ENCODE measurements at places on chromosomes 2 and 18.

DNA sequence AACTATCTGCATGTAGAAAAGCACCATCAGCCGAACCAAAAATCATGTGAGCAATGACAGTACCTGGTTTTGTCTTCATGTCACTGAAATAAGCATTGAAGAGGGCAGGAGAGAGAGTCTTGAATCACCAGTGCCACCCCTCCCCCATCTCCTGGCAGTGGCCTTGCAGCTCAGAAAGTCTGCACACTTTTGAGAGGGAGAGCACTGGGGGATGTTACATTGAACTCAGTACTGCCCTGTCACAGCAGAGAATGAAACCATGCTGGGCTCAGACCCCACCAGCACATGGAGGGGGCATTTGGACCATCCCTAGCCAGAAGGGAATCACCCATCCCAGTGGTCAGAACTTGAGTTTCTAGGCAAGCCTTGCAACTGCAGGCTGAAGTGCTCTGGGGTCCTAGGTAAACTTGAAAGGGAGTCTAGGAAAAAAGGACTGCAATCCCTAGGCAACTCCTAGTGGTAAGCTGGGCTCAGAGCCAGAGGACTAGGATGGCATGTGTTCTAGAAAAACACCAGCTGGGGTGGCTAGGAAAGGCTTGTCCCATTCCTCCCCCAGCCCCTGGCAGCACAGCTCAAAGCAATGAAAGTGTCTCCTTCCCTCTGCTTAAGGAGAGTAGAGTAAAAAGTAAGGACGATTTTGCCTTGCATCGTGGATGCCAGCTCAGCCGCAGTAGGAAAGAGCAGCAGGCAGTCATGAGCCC lies 259.9 kb upstream of the MYT1L start:
- no peak for DNase-seq

GRCh38 chr18:13577091-13577697 lies 149.2 kb downstream of the FAM210A start:
- DNase-seq = no peak

DNA sequence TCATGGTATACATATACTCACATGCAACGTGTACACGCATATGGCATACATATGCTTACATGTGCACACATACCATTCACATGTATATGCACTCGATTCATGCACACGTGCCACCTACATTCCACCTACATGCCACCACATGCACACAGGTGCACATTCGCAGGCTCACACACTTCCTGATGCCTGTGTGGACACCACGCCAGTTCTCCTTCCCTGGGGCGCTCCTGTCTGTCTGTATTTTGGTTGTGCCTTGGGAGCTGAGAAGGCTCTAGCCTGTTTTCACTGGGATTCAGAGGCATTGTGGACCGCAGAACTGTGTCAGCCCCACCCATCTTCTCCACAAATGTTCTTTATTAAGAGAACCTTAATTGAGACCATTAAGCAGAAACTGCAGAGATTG lies 96.6 kb upstream of the CTDP1 start:
- DNase-seq = no peak

DNA sequence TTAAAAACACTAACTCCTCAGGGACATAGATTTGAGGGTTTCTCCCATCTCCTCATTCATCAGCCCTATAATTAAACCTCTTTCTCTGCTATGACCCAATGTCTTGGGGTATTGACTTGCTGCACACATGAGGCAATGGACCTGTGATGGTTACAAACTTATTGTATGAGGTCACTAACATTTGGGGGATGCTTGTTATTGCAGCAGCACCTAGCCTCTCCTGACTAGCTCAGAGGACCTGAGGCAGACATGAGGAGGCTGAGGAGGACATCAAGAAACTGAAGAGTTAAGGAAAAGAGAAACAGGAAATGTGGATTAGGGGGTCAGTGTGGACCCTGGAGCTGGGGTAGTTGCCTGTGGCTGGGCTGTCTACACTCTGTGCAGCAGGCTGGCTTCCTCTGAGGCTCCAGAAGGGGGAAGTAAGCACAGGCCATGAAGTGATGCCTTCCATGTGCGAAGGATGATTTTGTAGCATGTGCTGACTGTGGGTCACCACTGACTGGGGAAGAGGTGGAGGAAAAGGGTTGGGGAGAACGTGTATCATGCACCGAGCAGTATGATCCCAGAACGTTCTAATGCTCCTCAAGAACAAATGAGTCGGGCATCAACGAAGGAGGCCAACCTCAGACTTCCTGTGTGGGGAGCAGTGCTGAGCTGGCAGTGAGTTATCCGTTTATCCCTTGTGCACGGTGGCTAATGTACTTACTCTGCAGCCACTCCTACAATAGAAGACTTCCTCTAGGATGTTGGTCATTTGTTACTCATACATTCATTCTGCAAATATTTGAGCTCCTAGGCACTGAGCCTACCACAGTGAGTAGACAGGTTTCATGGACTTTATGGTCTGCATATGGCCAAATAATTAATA lies 42.1 kb upstream of the RFX8 start:
- DNase-seq = no peak

- no peak for DNase-seq
These were observed 207.1 kb upstream of the SLC14A2 start for GRCh38 chr18:45408218-45408617.

DNA sequence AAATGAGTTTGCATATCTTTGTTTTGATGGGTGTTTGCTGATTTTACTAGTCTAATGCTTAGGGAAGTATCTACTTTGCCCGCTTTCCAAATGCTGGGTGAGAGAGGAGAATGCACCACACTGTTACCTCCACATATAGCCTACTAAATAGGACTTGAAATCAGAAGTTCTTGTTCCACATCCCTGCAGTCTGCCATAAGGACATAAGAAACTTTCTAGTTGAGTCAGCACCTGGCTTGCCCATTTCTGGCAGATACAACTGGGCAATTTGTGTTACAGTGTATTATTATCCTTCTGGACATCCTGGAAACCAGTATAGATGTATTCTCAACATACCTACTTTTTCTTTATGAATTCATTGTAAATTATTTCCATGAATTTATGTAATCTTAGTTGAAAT lies 29.5 kb downstream of the ANXA4 start:
- no peak for DNase-seq

DNA sequence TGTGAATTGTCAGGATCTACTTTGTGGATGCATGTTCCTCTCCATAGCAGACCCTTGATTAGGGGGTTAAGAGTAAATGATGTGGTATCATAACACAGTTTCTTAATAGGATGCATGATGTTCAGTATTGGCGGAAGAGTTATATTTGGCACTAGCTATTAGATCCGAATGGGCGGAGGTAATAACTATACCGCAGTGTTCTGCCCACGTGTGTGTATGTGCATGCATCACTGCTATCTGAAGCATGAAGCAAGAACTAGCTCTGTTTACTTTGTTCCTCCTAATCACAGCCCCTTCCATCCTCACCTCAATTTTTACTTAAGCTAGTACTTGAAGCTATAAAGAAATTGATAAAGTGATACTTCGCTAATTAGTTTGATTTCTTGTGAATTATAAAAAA lies 159.6 kb upstream of the NOSTRIN start:
- no peak for DNase-seq

DNA sequence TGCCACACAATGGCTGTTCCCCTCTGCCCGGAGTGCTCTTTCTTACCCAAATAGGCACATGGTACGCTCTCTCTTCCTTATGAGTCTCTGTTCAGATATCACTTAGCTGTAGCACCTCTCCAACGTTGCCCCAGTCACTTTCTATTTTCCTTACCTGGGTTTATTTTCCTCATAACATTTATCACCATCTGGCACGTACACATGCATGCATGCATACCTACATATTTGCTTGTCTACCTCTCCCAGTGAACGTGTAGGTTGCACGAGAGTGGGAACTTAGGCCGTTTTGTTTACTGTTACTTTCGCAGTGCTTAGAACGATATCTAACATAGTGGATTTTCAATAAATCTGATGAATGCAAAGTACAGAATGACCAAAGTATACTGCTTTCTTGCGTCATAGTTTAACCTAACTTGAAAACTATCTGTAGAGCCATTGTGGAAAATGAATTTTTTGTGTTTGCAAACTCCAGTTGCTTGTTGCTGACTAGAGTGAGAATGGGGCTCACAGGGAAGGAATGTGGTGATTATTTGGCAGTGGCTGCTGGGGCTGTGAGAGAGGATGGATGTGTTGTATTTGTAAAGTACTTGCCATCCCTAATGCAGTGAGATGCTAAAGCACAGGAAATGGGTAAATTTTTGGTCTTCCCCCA lies 47.1 kb downstream of the ACSL3 start:
- no peak for DNase-seq

Measured in hematopoietic multipotent progenitor cell treated with erythropoietin and hydrocortisone succinate and interleukin-3 and kit ligand, for 15 days (in vitro differentiated cells).